ENCODE measurements at places on chromosomes 5 and 9. TPM values are rescaled to one million over a fixed set of nuclear protein-coding genes. Genes with fewer than 3 reads are reported as not detected.

CEL gene
- total RNA-seq, result 0.58 TPM

CMBL gene
- 21.9 TPM for total RNA-seq

ARL14EPL gene
- 0.07 TPM for total RNA-seq

STC2 gene
- 53.7 TPM for total RNA-seq

SNCAIP gene
- 0.05 TPM for total RNA-seq

PCDH12 gene
- total RNA-seq, result not detected

KCNV2 gene
- total RNA-seq, result not detected

PFN3 gene
- not detected for total RNA-seq

NIPAL4 gene
- total RNA-seq, result 9.9 TPM

TTC16 gene
- total RNA-seq, result 0.02 TPM

LPCAT1 gene
- total RNA-seq, result 154 TPM

N4BP3 gene
- 1.2 TPM for total RNA-seq

Data from A549 treated with CpdA at 1 μM for 4 hours (cell line).